ENCODE measurements at places on chromosomes 1 and 21. TPM values are rescaled to one million over a fixed set of nuclear protein-coding genes. Genes with fewer than 3 reads are reported as not detected.
A peak's percentile ranks its signal among the peaks of the same experiment; 100 is the strongest.

DNA sequence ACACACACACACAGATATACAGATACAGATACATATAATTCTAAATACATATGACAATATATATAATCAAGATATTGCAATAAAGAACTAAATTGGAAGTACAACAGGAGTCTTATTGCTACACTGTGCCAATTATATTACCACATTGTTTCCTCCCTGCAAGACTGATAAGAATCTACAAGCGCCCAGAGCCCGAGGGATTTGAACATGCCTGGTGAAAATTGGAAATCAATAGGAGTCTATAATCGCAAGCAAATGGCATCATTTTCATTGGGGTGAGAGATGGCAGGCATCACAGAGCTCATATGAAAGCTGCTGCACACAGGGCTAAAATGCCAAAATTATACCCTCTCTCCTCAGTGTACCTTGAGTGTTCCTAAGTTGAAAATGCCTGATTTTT is 152.9 kb upstream of the PTBP2 start:
- no peak for DNase-seq

GRCh38 chr1:233479110-233479890 is 134.6 kb upstream of the KCNK1 start:
- no peak for DNase-seq

DNA sequence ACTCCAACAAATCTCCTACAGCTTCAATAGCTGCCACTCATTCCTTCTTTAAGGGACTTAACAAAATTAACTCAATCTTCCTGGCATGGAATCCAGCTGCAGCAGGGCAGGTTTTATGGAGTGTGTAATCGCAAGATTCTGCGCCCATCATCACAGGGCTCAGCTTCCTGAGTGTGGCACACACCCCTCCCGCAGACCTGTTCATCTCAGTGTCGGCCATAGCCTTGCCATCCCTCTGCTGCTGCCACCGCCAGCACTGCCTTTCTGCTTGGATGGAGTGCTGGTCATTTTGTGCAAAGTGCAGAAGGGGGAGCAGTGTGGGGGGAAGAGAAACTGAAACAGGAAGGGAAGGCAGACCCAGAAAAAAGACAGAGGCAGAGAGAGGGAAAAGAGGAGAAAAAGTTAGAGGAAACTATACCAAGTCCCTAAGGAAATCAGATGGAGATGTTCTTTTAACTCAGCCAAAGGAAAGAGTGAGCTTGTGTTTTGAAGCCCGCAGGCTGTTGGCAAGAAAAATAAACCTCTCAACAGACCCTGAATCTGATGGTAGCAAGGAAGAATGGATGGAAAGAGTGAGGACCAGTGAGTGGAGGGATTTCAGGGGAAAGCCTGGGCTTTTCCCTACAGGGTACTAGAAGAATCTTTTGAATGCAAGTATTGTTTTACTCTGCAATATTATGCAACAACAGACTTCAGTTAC is 324.2 kb downstream of the SEC16B start:
- peak; percentile 18 for DNase-seq

DNA sequence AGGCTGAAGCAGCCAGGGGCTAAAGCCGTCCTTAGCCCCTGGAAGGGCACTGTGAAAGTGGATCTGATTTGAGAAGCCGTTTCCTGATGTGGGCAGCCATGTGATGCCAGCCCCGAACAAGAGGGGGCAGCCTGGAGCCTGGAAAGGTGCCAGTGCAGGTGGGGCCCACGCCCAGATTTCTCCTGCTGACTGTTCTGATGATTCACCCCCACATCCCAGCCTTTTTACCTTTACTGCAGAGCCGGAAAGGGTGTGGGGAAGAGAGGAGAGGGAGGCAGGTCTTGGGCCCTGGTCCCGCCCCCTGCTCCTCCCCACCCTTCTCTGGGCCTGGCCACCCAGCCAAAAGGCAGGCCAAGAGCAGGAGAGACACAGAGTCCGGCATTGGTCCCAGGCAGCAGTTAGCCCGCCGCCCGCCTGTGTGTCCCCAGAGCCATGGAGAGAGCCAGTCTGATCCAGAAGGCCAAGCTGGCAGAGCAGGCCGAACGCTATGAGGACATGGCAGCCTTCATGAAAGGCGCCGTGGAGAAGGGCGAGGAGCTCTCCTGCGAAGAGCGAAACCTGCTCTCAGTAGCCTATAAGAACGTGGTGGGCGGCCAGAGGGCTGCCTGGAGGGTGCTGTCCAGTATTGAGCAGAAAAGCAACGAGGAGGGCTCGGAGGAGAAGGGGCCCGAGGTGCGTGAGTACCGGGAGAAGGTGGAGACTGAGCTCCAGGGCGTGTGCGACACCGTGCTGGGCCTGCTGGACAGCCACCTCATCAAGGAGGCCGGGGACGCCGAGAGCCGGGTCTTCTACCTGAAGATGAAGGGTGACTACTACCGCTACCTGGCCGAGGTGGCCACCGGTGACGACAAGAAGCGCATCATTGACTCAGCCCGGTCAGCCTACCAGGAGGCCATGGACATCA is at the start of gene SFN:
Gene SFN (plus strand): TSS at position 369 of the 904 bp plus-strand sequence. CDS start 64 bp downstream, at position 433.
- no peak for DNase-seq

- no peak for DNase-seq
Measured at GRCh38 chr1:28249013-28249865, 10.1 kb upstream of the SESN2 start.

- DNase-seq: no peak
Measured at GRCh38 chr1:114262337-114262736, 108.7 kb upstream of the SYT6 start.

DNA sequence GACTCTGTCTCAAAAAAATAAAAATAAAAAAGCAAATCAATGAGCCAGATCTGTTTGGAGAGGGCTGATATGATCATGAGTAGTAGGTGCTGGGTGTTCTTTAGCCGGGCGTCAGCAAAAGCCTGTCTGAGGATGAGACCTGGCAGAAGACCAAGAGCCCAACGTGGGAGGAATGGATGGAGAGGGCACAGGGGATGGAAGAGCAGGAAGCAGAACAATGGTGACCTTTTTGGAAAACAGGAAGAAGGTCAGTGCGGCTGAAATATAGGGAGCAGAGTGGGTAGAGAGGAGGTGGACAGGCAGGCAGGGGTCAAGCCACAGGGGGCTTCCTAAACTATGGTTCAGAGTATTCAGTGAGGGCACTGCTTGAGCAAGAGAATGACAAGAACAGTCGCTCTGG is 30.9 kb downstream of the VWA5B1 start:
- DNase-seq: no peak

- DNase-seq: no peak
Measured at GRCh38 chr1:31013187-31013864, 52.2 kb downstream of the PUM1 start.

DNA sequence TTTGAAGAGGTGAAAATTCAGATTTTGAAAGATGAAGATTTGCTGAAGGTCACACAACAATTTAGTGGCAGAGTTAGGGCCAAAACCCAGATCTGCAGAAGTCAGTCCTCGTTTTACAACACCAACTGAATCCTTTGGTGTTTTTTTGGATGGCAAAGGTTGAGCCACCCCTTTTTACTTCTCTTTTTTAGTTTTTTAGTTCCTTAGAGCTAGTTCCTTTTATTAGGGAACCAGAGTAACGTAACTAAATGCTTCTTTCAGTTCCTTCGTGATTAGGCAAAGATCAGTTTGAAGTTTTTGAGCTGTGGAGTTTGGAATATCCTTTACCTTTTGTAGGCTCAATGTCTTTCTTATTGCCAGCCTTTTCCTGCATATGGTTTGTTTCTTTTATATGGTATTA is 67.9 kb upstream of the ARID1A start:
- DNase-seq: no peak

The UBXN11 gene
- polyA plus RNA-seq: 36.2 TPM

The TCHHL1 gene
- polyA plus RNA-seq: not detected

DNA sequence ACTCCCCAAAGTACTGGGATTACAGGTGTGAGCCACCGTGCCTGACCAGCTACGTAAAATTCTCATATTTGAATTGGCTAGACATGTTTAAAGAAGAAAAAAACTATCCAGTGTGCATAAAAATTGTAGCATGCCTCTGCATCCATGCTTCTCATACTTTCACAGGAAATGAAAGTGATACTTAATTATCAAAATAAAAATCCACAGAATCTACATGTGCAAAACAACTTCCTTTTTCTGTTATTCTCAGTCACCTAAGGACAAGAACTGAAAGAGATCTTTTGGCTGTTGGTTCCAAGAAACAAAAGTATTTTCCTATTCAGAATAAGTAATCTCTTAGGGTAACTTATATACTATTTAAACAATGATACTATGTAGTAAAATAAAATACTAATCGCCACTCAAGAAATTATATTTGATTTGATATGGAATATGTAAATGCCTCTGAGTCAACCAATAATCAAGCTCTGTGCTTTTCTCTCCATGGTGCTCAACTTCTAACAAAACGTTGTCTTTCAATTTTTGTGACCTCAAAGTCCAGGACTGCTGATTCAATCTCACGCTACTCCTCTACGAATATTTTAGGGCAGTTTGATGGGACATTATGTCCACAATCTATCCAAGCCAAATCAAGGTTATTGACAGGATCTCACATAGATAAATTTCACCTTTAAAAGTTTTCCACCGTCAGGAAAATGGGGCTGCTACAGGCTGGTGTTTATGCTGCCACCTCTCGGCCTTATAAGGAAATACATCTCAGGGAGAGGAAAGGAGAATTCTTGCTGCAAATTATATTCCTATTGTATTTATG is 102.7 kb downstream of the ZNF281 start:
- no peak for DNase-seq

- no peak for DNase-seq
Measured at GRCh38 chr1:96524100-96524499, 197.5 kb upstream of the PTBP2 start.

GRCh38 chr21:31917108-31917507 is 44.3 kb downstream of the HUNK start:
- DNase-seq: no peak
